ENCODE measurements at places on chromosomes 3 and 15.
A peak's percentile ranks its signal among the peaks of the same experiment; 100 is the strongest.

DNA sequence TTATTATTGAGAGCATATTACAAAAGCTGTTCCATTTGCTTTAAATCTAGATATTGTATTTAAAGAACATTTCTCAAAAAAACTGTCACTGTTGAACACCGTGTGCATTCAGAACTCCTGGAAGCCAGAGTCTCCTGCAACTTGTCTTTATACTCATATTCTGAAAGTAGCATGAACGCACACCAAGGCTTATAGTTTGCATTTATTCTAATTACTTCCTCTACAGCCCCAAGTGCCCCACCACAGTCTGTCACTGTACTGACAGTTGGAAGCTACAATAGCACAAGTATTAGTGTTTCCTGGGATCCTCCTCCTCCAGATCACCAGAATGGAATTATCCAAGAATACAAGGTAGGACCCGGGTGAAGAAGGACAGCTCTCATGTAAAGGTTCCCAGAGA is 537.4 kb downstream of the ROBO2 start:
- no peak for DNase-seq

DNA sequence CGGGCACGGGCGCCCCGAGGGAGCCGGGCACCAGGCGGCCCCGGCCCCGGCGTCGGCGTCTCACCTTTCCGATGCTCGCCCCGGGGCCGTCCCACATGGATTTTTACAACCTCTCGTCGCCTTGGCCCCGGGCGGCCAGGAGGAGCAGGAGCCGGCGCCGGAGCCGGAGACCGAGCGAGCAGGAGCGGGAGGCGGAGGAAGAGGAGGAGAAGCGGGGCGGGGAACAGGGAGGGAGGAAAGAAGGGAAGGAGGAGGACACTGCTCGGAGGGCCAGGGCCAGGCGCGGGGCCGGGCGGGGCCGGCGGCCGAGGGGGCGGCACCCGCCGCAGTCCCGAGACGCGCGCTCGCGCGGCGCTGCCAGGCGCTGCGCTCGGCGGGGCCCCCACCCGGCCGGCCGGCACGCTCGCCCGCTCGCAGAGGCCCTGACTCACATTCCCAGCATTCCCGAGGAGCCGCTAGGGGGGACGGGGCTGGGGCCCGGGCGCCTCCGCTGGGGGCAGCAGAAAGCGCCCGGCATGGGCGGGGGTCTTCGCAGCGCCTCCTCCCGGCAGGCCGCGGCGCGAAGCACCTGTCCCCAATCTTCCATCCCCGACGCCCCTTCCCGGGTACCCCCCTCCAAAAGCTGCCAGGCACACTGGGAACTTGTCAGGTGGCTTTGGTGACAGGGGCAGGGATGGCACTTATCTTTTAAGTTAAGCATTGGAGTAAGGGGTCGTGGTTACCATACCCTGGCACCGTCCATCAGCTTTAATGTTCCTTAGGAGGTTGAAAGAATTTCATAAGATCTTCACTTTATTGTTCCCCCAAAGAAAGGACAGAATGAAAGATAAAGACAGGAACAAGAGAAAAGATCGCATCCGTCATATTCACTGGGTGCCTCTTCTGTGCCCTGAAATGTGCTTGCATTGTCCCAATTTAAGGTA is at the start of gene ERC2:
ERC2 (minus strand) TSS at position 284 of the 923 bp plus-strand sequence.
- peak; percentile 24 for DNase-seq

DNA sequence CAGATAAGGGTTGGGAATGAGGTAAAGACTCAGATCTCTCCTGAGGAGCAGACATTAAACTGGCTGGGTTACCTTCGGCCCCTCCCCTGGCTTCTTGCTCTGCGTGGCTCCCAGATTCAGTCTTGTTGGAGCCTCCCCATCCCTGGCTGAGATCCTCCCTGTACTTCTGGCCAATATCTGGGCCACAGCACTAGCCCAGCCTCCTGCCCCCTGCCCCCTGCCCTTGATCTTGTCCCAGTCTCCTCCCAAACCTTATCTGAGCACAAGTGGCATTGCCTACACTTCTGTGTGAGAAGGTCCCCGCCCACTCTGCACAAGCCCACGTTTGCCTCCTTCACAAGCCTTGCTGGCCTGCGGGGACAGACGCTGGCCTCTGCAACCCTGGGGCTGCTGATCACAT is 16.8 kb downstream of the PLA2G4F start:
- no peak for DNase-seq

DNA sequence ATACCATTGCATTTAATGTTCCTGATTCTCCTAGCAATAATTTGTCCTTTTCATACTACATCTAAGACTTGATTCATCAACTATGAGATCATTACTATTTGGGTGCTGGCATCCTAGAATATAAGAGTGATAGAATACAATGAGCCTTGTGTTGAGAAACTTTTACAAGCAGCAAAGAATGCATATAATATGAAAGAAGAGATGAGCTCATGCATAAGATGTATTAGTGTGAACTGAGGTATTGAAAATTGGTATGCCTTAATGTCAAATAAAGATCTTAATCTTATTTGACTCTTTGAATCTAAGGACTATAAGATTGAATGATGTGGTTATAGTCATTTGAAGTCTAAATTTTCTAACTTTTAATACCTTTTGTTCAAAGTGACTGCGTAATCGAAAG is 220.0 kb upstream of the ARHGEF26 start:
- DNase-seq = peak; percentile 39

- DNase-seq = no peak
Measured at GRCh38 chr3:167785790-167786189, 50.3 kb downstream of the SERPINI1 start.

DNA sequence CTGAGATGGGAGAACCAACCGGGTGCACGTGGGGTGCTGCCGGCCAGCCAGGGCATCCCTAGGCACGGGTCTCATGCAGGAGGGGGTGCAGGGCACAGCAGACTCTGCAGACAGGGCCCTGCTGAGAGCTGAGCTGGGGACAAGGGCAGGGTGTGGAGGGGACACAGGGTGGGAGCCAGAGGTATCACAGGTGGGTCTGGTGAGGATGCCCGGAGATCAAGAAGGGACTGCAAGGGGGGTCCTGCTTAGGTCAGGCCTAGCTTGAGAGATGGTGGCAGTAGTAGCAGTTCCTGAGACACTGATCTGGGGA is 39.5 kb upstream of the PRR23E start:
- DNase-seq = no peak

DNA sequence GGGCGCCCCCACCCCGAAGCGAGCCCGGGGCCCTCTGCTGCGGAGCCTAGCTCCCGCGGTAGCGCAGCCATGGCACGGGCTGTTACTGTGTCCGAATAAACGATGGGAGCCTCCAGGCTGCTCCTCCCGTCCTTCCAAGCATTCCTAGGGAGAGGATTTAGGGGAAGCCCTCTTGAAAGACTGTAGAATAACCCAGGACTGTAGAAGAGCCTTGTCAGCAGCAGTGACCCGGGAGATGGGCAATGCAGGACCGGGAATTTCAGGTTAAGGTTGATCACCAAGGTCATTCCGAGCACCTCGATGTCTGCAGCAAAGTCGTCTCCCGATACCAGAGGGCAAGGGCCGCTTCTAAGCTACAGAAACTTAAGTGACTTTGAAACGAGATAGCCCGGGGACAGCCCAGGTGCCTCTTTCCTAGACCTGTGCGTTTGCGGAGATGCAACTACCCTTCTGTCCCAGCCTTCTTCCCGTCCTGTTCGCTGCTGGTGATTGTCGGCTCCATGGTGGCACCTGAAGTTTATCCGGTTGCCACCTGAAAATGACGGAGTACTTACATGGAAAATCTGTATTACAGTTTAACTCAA is 753 bp upstream of the MYO5A start:
- no peak for DNase-seq

DNA sequence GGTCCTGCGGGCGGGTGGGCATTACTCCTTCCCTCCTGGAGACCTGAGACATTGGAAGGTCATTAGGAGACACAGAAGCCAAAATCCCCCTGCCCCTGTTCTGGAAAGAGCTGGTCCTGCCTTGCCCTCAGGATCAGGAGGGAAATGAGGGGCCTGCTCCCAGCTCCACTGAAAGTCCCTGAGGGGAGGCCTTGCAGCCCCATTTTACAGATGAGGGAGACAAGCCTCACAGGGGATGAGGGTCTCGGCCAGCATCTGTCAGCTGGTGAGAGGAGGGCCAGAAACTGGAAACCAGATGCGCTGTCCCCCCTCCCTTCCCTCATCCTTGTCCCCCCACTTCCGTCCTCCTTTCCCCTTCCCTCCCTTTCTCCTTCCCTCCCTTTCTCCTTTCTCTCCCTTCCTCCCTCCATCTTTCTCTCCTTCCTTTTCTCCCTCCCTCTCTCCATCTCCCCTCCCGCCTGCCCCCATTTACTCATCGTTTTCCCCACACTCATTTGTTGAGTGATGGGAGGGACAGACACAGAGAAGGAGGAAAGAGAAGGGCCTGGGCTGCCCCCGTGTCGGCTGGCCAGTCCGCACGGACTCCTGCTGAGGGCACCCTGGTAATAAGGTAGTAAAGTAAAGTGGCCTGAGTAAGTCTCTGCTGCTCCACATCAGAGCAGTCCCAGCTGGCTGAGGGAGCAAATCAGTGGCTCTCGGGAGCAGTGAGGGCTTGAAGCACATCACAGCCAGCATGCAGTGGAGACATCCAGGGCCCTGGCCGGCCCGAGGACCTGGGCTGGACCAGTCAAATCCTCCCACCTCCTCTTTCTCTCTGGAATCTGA is 112.4 kb upstream of the ALDH1A3 start:
- DNase-seq = no peak

- DNase-seq = no peak
Measured at GRCh38 chr3:185251272-185251671, 2.6 kb downstream of the EHHADH start.

- DNase-seq = peak; percentile 36
Measured at GRCh38 chr3:55879901-55880331, 392.8 kb upstream of the WNT5A start.

DNA sequence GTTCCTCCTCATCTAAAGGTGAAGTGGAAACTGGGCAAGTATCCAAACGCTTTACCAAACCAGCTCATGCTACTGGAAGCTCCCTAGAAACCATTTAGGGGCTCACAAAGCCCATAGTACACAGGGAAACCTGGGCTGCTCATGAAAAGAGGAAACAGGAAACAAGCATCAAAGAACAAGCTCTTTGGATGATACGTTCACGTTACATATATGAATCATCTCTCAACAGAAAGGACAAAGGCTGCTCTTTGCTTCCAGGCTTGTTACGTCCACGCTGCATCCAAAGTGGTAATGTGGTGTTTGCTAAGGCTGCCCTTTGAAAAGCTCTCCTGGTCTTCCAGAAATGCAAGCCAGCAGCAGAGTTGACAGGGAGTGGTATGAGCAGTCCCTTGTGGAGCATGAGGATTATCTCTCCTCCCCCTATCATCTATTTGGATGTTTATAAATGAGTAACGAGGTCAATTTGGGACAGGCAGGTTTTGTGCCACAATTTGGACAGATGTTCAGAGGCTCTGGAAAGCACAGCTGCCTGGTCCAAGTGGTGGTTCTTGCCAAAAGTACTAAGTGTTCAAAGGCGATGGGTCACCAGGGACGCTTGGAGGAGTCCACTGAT is 98.0 kb upstream of the RORA start:
- DNase-seq = peak; percentile 0

- peak; percentile 58 for DNase-seq
Measured at GRCh38 chr3:35664460-35664919, 25.2 kb downstream of the ARPP21 start.

DNA sequence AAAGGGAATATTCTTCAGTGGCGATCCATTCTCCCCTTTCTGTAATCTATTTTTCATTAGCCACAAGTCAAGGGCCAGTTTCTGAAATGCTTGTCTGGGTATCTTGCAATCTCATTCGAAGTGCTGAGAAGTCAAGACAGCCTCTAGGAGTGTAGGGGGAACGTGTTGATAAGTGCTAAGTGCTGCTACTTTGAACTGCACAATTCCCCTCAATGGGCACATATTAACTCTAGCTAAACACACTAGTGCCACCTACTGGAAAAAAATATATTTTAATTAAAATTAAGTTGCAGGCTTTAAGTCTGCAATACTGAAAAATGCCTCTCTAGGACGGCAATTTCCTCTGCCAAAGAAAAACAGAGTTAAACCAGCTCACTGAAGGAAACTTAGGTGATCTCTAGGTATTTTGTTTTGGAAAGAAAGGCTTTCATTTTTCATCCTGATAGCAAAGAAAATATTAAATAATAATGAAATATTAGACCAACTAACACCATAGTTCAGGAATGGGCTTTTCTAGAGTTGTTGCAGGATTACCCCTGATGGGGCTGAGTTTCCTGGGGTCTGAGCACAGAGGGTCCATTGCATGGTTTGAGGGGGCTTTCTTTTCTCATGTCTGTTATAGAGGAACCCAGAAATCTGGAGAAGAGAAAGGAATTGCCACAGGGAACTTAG is 181.9 kb upstream of the KBTBD8 start:
- peak; percentile 73 for DNase-seq

GRCh38 chr3:116118475-116119169 is 326.7 kb downstream of the LSAMP start:
- no peak for DNase-seq

DNA sequence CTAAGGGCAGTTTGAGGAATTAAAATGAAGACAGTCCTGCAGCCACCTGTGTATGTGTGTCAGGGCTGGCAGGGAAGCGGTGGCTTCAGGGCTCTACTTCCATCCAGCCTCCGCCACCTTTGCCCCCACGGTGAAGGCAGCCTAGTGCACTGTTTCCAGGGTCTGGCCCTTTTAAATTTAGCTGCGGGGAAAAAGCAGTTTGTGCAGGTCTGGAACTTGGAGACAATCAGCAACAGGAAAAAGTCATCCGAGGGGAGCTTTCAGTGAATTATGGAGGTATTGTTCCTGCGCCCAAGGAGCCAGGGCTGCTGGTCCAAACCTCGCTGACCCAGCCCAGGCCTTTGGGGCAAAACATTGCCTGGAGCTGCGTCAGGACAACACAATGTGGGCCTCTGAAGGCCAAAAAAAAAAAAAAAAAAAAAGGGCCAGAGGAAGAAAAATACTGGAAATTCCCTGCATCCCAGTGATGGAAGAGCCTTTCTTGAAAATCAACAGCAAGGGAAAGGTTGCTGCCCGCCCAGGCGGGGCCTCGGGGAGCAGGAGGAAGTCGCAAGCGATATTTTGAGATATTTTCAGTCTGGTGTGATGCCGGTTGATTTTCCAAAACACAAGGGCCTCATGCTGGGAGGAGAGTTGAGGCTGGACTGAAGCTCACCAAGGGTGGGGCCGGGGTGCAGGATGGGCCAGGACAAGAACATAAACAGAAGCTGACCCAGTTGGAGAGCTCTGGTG is 25.5 kb upstream of the FGD5 start:
- no peak for DNase-seq
